ENCODE measurements at places on chromosomes 7 and 10. TPM values are rescaled to one million over a fixed set of nuclear protein-coding genes. Genes with fewer than 3 reads are reported as not detected.

- peak; percentile 34 for DNase-seq
Observed at GRCh38 chr10:26738301-26738911, 40.9 kb downstream of the PDSS1 start.

DNA sequence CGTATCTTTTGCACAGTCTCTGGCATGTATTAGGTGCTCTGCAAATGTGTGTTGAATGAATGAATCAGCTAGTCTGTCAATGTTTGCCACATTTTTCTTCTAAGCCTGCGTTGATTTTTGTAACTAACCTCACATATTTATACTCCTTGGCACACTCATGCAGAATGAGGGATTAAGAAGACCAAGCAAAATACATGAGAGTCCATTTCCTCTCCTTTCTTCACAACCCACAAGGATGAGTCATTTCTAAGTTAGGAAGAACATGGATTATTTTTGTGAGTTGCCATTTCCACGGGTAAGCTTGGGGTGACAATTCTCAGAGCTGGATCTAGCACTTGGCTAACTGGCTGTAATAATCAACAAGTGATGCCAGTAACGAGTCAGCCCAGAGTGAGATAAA, 158.8 kb downstream of the TWIST1 start:
- peak; percentile 81 for DNase-seq

- DNase-seq = no peak
Observed at GRCh38 chr10:86387178-86387794, 20.7 kb upstream of the GRID1 start.

DNA sequence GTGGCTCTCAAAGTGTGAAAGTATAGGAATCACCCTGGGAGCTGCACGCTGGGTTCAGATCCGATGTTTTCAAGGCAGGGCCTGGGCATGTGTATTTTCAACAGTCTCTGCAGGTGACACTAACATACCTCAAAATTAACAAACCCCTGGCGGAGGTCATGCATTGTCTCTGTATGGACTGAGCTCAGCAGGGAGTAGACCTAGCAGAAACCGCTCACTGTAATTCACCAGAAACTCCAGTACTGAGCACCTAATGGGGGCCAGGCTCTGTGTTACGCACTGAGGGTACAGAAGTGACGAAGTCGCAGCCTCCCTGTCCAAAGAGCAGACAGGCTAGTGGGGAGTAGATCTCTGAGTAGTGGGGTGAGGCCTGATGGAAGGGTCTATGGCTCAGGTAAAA, 5.6 kb downstream of the STRA8 start:
- no peak for DNase-seq

- DNase-seq = no peak
Observed at GRCh38 chr7:157784979-157785441, 448.2 kb downstream of the DNAJB6 start.

DNA sequence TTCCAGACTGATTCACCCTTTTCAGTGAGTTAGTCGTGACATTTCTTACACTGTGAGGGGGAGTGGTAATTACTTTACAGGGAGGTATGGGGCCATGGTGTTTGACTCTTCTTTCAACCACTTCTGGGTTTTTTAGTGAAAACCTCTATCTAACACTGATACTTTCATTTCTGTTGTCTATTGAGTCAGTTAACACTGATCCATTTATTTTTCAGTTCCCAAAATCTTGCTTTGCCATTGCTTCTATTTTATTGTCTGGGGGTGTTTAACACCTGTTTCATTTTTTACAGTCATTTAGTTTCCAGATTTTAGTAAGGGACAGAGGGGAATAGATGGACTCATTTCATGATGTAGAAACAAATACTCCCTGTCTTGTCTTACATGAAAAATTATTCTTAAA, 61.5 kb downstream of the HELLS start:
- no peak for DNase-seq

NODAL gene
- not detected for total RNA-seq

OR13A1 gene
- total RNA-seq = not detected

CPXM2 gene
- total RNA-seq = 64.0 TPM
